Brain pericyte (primary cell): ENCODE measurements at places on chromosomes 1 and 21.

DNA sequence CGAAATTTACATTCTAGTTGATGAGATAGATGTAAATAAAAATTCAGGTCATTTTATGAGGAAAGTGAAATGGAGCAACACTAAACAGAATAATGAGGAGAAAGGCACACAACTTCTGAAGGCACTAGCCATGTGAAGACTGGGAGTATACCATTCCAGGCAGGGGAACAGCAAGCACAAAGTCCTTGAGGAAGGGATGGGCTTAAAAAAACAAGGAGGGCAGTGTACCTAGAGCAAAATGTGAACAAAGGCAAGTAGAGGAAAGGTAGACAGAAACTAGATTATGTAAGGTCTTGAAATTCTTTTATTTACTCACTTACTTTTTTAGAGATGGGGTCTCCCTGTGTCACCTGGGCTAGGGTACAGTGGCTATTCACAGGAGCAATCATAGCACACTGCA lies 54.1 kb upstream of the LRIG2 start:
- DNase-seq = no peak

DNA sequence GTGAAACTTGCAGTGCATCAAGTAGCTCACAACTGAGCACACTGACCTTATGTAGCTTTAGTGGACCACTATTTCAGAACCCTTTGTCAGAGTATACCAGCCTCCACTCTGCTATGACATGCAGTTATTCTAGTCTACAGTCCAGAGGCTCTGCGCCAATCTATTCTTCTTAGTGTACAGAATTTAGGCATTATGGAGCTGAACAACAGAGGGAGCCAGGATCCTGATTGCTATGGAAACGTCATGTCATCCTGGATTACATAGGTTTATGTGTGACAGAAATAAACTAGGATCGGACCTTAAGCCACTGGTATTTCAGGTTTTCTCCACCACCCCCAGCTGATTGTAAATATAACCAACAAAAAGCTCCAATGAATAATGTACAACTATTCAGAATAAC lies 48.1 kb upstream of the EEIG2 start:
- DNase-seq = no peak

DNA sequence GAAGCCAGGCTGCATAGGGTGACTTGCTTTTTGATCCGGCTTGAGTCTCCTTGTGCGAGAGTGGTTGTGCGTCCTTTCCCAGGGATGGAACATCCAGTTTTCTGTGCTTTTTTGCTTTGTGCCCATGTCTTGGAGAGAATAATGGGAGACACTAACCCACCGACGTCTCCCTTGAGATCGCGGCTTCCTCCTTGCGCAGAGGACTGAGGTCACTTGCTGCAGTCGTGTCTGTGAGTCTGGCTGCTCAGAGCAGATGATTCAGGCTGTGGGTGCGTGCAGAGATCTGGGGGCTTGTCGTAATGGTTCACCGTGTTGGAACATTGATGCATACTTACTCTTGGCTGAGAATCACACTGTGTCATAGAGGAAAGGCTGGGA lies 164.5 kb upstream of the CACNA1E start:
- DNase-seq = no peak

GRCh38 chr1:36397378-36398230 lies at the start of gene LSM10:
TSS of gene LSM10 (minus strand) at chr1:36397908. CDS start at chr1:36394129, 3,779 bp downstream.
- peak; percentile 76 for DNase-seq

- no peak for DNase-seq
These were observed 24.4 kb upstream of the CEP350 start for GRCh38 chr1:179929955-179930798.

- DNase-seq = no peak
These were observed 10.9 kb downstream of the ROR1 start for GRCh38 chr1:63784489-63785390.

GRCh38 chr21:30268608-30269197 lies 14.0 kb downstream of the KRTAP24-1 start:
- no peak for DNase-seq
